Activated CD8-positive, alpha-beta memory T cell treated with anti-CD3 and anti-CD28 coated beads, Interleukin-2, amount 50 U/mL, for 4 hours (primary cell): ENCODE measurements at places on chromosomes 4 and X.

DNA sequence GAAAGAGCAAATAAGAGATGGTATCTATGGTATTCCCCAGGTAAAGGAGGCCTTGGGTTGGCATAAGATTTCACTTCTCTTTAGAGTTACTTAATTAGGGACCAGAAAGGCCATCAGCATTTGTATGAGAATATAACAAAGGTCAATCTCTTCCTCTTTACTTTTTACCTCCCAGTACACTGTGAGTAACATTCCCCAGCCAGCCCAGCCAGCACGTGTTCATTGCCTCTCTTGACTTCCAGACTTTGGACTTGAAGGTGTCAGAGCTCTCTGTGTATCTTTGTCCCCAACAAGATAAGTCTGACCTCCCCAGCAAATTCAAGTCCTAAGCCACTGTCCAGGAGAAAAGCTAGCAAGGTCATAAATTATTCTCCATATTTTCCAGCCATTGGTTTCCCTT lies 110.5 kb downstream of the AR start:
- no peak for DNase-seq

GRCh38 chr4:11281720-11282119 lies 147.0 kb downstream of the HS3ST1 start:
- DNase-seq: no peak

DNA sequence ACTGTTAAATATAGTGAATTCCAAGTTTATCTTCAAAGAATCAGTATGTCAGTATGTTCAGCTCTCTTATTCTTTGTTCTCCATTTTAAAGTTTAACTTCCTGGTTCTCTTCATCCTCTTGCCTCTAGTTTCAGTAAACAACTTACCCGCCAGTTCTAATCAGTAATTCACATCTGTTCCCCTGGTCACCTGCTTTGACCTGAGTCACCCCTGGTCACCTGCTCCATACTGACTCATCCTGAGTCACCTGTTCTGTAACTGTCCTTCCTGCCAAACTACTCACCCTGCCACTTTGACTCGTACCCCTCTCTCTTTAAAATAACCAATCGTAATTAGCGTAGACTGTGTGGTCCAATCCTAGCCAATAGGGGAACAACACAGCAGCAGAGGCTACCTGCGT lies 992.7 kb upstream of the HS3ST1 start:
- no peak for DNase-seq

DNA sequence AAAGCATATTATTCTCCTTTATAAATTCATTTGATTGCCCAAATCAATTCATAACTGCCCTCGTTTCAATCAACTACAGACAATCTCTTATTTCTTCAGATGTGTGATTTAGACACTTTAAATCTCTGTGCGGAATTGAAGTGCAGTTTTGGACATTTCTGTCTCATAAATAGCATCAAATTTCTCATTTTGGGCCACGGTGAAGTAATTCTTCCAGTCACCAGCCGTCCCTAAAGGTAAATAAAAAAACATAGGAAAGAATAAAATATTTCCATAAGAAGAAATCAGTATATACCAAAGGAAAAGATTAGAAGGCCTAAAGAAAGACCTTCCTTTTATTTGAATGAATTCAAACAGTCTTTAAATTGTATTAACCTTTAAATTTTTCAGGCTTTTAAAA lies 33.4 kb downstream of the SULT1B1 start:
- no peak for DNase-seq

DNA sequence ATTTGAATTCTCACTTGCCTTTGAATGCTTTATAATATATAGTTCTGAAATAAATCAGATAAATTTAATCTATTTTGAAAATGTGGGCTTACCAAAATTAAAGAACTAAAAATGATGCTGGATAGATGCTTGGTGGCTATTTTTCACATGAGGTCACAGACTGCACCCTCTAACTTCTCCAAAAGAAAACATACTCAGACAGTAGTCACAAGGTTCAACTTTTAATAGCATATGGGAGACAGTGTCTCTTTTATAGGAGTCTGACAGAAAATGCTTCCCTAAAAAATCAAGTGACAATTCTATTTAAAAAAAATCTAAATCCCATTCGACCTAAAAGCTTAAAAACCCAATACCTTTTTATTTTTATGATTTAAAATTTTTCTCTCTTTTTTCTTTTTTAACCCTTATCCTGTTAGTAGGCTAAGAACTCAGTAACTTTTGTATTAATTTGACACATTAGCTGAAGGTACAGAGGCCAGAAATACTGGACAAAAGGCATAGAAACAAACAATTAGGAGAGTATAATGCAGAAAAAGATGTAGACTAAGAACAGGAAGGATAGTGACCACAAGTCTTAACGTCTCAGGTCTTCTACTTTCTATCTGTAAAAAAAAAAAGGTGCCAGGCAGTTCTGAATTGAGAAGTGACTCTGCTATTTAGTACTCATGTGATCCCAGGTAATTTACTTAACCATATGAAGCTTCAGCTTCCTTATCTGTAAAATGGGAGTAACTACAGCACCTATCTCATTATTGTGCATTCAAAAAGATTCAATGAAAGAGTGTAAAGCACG lies 7.6 kb downstream of the TIGD4 start:
- no peak for DNase-seq

DNA sequence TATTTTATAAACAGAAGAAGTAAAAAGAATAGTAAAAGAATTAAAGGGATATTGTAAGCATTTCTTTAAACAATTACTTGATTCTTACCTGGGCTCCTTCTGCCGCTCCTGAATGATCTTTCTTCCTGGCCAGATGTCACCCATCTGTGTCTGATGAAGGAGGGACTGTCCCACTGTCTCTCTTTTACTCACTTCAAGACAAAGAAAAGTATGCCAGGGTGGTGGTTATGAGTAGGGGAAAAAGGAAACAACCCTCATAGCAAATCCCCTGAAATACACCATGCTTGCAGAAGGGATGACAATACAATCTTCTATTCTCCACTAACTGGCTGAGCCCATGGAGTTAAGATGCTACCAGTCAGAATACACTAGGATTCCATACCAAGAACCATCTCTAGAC lies 31.1 kb downstream of the SYTL4 start:
- no peak for DNase-seq

DNA sequence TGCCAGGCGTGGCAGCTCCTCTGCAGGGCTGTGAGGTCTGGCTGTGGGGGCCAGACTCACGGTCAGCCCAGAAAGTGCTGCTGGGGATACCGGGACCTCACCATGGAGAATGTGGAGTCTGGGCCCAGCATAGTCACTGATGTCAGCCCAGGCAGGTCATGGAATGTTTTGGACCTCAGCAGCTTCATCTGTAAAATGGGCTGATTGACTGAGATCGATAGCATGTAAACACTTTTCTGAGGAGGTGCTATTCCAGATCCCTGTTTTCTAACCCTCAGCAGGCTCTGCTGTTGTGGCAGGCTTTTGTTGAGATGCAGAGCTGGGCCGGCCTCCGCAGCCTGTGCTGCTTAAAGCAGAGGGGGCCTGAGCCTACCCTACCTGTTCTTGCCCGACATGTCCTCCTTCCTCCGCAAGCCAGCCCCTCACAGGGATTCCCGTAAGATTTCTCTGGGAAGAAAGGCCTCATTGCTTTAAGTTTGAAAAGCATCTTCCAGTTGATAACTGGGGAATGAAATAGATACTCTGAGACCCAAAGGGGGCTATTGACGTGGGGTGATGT lies 38.3 kb upstream of the HGFAC start:
- no peak for DNase-seq

GRCh38 chr4:151703401-151703800 lies 57.4 kb downstream of the GATB start:
- no peak for DNase-seq

DNA sequence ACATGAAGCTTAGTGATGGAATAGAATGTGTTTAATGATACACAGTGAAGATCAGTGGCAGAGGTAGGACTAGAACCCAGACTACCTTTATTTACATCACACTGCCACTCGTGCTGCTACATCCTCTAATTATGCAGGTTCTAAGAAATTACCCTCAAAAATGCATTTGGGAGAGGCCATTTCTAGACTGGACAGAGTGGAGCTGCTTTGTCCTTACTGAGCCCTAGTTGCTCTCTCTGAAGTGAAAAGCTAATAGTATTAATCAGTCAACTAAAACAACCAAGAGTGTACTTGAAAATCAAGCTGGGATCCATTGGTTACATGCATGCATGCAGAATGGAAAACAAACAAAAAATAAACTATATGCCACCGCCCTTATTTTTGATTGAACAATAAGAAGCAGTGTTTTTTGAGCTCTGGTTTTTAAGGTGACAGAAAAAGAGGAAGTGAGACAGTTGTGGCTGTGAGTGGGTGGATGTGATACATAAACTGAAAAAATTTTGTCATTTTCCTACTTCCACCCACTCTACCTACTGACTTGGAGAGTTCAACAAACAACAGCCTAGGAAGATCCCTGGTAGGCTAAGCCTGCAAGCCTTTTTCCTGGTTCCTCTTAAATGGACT lies 6.8 kb upstream of the VSIG4 start:
- no peak for DNase-seq

DNA sequence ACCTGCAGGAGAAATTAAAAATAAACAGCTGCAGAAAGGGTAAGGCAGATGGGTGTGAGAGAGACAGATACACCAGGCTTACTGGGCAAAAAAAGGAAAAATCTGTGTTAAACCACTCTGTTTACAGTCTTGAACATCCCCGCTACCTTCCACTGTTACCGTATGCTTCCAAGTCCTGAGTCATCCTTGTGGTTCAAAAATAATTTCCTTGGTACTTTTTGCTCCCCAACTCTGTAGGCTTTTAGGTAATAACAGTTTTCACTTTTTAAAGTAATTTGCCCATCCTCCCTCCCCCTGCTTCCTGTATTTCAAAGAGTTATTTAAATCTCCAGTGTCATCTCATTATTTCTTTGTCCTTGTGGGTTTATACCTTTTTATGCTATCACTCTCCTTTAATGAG lies 210.1 kb upstream of the FAT4 start:
- DNase-seq: no peak

GRCh38 chr4:144208074-144208473 lies 67.6 kb upstream of the GYPA start:
- no peak for DNase-seq

DNA sequence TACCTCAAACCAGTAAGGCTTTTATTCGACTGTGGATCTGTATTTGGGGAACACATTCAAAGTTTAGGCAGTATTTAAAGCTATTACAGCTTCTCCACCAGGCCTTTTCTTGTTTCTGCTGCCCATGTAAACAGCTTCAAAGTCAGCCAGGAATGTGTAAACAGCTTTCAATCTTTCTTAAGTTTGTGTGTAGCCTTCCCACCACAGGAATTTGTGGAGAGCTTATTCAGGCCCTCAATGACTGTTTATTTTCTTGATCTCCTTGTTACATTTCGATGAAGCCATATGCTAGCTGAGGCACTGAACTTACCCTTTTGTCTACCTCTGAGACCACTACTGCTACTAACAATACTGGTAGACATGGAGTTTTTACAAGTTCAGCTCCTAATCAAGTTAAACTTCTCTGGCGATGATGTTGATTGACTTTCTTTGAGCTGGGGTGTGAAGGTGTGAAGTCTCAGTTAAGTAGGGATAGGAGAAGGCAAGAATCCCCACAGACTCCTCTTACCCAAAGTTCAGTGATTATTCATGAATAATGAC lies 72.6 kb downstream of the NWD2 start:
- DNase-seq: no peak

DNA sequence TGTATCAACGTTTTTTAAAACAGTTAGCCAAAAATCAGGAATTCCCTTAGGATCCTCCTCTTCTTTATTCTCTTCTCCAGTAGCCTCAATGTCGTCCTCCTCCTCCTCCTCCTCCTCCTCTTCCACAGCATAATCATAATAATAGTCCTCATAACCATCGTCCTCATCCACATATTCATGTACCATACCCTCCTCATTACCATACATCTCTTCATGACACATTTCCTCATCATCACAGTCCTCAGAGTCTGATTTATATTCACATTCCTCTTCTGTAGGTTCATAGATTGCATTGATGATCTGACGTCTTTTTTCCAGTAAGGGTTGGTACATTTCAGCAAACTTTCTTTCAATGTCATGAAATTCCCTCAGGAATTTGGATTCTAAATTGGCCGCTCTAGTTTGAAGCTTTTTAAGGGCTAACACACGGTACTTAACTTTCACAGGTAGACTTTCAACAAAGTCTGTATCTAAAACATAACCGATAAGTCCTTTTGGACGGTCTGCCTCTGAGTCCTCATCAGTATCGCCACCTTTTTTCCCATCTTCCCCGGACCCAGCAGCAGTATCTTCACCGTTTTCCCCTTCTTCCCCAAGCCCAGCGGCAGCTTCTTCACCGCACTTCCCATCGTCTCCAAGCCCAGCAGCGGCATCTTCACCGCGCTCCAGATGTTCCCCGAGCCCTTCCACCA lies 771 bp downstream of the NAP1L2 start:
- no peak for DNase-seq

GRCh38 chr4:181701214-181701613 lies 542.0 kb upstream of the TENM3 start:
- no peak for DNase-seq

DNA sequence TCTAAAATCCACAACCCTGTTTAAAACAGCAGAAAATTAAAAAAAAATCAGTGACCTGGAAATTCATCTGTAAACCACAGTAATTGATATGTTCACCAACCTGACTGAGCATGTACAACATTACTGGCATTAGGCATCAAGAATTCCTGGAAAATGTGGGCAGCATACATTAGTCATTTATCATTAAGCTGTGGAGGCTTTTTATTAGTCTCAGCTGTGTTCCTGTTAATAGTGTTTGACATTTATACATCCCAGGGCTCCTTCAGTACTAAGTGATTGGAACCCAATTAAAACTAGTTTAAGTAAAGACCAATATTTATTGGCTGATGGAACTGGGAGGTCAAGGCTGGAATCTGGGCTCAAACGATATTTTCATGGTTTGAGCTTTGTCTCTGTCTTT lies 227.3 kb upstream of the GIMD1 start:
- DNase-seq: no peak

DNA sequence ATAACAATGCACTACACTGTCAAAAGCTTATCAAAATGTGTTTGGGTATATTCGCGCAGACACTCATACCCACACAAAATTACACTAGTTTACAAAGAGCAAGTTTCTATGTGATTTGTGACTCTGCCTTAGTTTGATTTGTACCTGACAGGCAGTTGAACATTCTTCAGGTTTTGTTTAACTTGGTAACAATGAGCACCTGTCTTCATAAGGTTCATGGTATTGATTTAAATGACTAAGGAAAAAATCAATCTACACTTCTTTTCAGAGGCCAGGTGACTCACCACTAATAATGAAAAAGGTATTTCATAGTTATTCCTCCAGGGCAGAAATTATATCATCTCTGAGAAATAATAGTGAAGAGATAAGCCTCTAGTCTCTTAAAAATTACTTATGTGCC lies 1114.6 kb upstream of the AGA start:
- no peak for DNase-seq

DNA sequence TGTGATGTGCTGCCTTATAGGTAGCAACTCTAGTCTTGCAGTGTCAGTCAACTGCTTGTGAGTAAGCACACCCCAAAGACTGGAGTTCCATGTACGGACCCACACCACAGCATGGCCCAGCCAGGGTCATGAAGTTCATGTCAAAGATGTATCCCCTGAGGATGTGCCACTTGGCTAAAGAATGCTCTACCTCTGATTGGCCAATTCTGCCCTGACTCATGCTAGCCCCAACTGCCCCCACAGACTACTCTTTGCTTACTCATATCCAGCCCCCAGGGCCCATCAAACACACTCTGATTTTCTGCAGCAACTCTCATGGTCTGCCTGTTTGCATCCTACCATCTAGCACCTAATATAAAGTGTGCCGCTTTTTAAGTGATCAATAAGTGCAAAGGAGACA lies 62.5 kb downstream of the CHRDL1 start:
- DNase-seq: no peak

- DNase-seq: no peak
Observed at GRCh38 chr4:151555151-151555945, 146.4 kb downstream of the FHIP1A start.

GRCh38 chrX:16082470-16083085 lies 40.8 kb upstream of the GRPR start:
- no peak for DNase-seq
